ENCODE measurements at places on chromosomes 4 and X.

GRCh38 chr4:83875437-83875836 is 339.5 kb downstream of the GPAT3 start:
- DNase-seq, result no peak

DNA sequence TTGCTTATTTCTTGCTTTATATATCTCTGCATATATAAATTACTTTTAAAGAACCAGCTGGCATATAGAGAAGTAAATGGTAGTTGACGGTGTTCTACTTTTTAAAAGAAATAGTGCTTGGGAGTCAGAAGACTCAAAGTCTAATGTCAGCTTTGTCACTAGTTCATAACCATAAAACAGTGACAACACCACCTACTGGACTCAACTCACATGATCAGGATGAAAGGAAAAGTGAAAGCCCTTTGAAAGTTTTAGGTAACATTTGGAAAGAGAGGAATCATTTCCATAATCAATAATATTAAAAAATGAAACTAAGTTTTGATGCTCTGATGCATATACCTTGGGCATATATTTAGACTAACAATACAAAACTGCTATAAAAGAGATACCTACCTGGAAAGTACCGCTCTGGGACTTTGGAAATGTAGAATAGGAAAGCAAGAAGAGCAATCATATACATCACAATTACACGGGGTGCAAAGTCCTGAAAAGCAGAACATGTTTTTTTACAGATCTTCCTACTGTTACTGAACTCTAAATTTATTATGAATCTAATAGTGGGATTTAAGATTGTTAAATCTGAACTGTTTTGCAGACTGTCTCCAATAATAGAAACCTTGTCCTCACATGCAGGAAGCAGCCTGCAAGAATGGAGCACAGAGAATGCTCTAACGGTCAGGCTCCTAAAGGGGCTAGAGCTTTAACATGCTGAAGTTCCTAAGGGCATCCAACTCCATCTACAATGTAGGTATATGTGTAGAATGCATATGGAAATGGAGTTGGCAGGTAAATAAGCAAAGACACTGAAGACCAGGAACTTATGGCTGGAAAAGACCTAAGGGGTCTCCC is 15.6 kb downstream of the PAQR3 start:
- DNase-seq, result no peak

DNA sequence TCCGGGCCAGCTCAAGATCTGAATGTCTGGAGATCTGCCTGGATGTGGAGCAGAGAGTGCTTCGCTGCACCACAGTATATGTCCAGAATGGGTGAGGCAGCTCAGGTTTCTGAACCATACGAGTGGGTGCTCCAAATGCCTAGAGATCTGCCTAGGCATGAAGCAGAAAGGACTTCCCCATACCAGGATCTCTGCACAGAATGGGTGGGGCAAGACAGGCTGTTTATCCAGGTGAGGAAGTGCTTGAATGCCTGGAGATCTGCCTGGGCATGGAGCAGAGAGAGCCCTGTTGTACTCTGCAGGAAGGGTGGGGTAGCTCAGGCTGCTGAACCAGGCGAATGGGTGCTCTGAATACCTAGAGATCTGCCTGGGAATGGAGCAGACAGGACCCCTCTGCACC is 45.4 kb upstream of the MAGEC2 start:
- no peak for DNase-seq

DNA sequence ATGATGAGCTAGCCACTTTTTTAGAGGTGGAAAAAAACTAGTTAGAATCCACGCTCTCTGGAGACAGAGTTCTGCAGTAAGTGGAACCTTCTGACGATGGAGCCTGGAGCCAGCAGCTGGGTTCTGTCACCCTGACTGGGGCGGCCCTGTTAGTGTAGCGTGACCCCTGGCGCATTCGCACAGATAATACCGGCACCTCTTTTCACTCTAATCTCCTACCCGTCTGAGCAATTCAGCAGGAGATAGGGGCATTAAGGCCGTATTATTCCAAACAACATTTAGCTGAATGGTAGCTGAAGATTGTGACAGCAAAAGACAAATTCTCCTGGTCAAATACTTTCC is 292.6 kb downstream of the FBXO8 start:
- DNase-seq, result no peak

GRCh38 chr4:155322782-155323181 is 54.0 kb downstream of the MAP9 start:
- DNase-seq, result no peak

DNA sequence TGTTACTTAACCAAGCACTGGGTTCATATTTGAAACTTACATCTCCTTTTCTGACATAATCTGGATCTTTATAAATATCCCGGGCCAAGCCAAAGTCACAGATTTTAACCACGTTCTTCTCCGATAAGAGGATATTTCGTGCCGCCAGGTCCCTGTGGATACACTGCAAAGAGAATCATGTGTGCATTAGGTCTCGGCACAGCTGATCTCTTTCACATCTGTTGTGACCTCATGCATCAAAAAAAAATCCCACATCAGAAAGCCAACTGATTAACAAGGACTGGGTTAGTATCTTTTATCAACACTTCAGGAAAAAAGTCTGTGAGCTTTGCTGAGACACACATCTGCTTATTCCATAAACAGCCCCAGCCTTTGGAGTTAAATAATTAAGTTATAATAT is 35.5 kb downstream of the KDR start:
- no peak for DNase-seq

- DNase-seq, result no peak
Observed at GRCh38 chr4:138832563-138832962, 183.0 kb upstream of the NOCT start.

GRCh38 chrX:133880032-133880443 is 105.4 kb downstream of the GPC3 start:
- DNase-seq, result no peak

DNA sequence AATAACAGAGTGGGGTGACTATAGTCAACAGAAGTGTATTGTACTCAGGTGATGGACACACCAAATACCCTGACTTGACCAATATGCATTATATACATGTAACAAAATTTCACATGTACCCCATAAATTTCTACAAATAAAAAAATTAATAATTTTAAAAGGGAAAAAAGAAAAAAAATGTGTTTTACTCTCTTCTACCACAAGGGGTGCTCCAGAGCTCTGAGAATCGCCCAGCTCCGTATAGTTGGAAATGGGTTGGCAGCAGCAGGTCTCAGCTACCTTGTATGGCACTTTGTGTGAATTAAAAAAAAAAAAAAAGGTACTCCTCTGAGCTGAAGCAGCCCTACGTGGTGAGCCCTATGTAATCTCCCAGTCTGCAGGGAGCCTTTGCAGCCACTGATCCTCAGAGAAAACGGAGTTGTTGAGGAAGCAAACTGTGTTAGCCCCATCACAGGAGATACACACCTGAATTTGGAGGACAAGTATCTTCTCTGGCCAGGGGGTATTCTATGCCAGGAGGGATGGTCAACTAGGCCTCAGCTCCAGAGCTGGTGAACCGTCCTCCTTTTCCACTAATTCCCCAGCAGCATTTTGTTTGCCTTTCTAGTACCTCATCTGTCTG is 17.2 kb upstream of the POLA1 start:
- no peak for DNase-seq

GRCh38 chrX:14039344-14039743 is 9.7 kb upstream of the GEMIN8 start:
- peak; percentile 3 for DNase-seq

GRCh38 chr4:38236003-38236402 is 275.8 kb downstream of the PTTG2 start:
- DNase-seq, result no peak

DNA sequence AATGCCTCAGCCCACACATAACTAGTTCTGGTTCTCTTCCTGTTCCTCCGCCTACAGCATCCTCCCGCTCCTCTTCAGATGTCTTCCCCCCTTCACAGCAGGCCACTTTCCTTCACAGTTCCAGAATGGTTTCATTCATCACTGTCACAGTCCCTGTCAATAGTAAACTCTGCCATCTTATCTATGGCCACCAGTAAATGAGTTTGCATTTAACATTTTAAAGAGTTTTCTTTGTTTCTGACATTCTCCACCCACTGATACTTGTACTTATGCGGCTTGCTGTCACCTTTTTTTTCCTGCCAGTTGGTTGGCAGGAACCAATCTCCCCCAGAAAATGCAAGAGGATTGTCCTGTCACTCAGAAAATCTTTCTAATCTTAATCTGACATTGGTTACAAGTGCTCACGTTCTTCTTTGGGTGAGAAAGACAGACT is 114.1 kb downstream of the GLUD2 start:
- no peak for DNase-seq

GRCh38 chrX:70901465-70901864 is 7.0 kb downstream of the TEX11 start:
- no peak for DNase-seq

GRCh38 chr4:152640058-152640921 is 39.5 kb downstream of the TMEM154 start:
- DNase-seq, result no peak

- no peak for DNase-seq
Observed at GRCh38 chr4:153155686-153156085, 48.6 kb upstream of the TRIM2 start.

DNA sequence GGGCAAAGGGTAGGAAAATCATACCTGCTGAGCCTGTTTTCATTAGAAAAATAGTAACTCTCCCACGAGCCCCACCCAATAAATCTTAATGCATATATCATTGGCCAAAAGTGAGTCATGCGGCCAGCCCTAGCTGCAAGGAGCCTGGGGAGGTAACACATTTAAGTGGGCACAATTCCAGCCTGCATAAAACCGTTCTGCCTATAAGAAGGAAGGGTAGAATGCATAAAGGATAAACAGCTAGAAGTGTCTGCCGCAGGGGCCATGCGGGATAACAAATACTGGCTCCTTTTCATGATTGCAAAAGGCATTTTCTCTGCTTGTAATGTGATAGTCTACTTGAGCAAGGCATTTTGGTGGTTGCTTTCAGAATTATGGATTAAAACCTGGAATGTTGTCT is 37.1 kb downstream of the EFHC2 start:
- DNase-seq, result no peak

GRCh38 chr4:26201120-26201519 is 119.7 kb upstream of the RBPJ start:
- DNase-seq, result no peak

GRCh38 chrX:75158054-75158453 is 2.0 kb upstream of the ABCB7 start:
- no peak for DNase-seq

GRCh38 chr4:152074088-152074437 is 313.3 kb upstream of the GATB start:
- no peak for DNase-seq

DNA sequence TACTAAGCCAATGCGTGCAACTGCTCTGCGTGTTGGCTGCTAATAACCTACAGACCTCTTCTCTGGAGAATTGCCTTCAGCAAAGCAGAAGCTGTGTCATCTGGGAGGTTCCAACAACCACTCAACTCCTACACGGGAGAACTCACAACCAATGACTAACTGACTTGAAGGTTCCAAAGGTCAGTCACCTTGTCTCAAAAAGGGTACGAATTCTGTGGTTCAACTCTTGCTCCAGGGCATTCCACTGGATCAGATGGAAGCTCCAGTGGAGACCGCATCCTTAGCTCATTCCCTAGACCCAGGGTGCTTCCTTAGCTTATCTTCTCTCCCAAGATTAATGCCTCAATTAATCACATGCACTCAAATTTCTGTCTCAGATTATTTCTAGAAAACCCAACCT is 222.7 kb downstream of the CHIC2 start:
- no peak for DNase-seq

DNA sequence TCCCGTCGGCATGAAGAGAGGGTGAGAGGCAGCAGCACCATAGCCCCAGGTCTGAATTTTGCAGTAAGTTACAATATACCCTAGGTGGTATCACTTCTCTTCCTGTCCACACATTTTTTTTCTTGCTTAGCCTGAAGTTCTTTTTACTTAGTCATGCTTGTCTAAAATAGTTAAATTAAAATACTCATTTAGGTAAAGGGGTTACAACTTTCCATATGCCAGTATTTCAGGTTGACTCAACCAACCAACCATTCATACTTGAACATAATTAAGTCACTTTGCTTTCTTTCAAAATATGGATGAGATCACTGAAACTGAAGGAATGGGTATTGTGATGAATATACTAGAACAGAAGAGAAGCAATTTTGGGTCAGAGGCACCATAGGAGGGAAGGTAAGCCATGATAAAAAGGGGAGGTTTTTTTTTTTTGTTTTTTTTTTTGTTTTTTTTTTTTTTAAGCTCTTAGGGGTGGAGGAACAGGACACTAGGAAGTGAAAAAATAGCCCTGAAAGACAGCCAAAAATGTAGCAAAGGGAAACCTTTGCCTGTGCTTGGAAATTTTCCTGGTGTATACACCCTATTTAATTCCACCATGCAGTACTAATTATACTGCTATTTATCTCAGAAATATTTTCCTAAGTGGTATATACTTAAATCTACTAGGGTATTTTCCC is 41.8 kb downstream of the RPS6KA3 start:
- no peak for DNase-seq

GRCh38 chr4:108377021-108377420 is 208.3 kb upstream of the LEF1 start:
- DNase-seq, result no peak

DNA sequence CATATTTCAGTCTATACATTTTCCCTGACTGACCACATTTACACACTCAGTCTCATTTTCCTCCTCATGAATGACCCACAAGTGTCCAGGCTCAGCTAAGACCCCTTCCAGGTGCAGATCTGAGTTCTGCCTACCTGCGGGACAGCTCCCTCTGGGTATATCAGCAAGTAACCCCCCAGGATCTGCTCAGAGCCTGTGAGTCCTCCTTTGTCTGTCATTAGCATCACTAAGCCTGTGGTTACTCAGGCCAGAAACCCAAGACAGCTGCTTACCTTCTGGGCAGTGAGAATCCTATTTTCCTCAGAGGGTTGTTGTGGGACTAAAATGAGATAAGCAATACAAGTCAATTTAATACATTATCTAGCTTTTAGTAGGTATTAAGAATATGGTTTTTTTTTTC is 487.6 kb upstream of the BOD1L1 start:
- DNase-seq, result no peak

DNA sequence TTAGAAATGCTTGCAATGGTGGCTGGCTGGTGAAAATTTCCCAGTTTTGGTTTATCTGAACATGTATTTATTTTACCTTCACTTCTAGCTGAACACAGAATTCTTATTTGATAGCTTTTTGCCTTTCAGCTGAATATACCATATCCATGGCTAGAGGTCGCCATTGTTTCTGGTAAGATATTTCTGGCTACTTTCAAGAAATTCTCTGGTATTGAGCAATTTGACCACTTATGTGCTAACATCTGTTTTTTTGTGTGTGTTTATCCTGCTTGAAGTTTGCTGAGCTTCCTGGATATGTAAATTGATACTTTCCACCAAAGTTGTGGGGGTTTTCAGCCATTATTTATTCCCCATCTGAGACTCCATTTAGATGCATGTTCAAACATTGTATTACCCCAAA is 75.4 kb downstream of the FBXW7 start:
- DNase-seq, result no peak

Measured in DMS79 (cell line).